Pancreas (tissue), 10 donors: ENCODE measurements at places on chromosomes 11 and 22.

- no peak for DNase-seq
These were observed 87.6 kb downstream of the STIM1 start for GRCh38 chr11:3942956-3943497.

DNA sequence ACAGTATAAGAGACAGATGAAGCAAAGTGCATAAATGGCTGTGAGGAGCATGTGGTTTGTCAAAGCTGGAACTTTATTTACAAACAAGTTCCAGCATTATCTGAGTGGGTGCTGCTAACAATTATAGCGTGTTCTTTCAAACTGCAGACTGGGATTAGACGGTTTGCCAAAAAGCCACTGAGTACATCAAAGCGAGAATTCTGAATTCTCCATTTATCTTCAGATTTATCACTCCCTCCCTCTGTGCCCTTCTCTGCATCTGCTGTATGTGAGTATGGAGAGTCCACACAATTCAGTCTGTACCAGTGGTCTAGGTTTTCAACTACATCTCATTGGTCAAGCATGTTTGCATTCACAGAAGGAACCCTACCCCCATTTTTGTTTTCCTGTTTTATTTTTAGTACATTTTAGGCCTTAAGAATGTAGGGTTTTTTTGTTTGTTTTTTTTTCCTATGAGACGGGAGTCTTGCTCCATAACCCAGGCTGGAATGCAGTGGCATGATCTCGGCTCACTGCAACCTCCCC, 18.1 kb upstream of the INCENP start:
- no peak for DNase-seq

DNA sequence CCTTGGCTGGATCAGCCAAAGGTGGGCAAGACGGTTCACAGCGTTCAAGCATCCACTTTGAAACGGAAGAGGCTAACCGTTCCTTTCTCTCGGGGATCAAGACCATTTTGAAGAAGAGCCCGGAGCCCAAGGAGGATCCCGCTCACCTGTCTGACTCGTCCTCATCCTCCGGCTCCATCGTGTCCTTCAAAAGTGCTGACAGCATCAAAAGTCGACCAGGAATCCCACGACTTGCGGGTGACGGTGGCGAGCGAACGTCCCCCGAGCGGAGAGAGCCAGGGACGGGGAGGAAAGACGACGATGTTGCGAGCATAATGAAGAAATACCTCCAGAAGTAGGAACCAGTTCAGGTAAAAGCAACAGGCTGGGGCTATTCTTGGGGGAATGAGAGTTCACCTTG, 141.9 kb upstream of the SEZ6L start:
- DNase-seq, result no peak

GRCh38 chr11:84720706-84721402, 906.3 kb downstream of the DLG2 start:
- peak; percentile 43 for DNase-seq

- no peak for DNase-seq
These were observed 136.3 kb downstream of the ARHGAP42 start for GRCh38 chr11:100823360-100823759.
